H4 (cell line): ENCODE measurements at places on chromosomes 4 and X. TPM values are rescaled to one million over a fixed set of nuclear protein-coding genes. Genes with fewer than 3 reads are reported as not detected.

The OCIAD1 gene
- 212 and 281 TPM in 2 replicates for total RNA-seq

The YTHDC1 gene
- 19.7 and 31.8 TPM in 2 replicates for total RNA-seq

The MAN2B2 gene
- total RNA-seq: 11.1 and 11.9 TPM in 2 replicates

The AVPR2 gene
- 0.14 and 0.33 TPM in 2 replicates for total RNA-seq

The SLC26A1 gene
- total RNA-seq: 0.10 TPM in 1 of 2 replicates, not detected in the other

GRCh38 chr4:34181311-34181841 is 2062.9 kb downstream of the ARAP2 start:
- DNase-seq: peak; percentile 90

- DNase-seq: no peak
Measured at GRCh38 chrX:47960406-47960805, 43.4 kb downstream of the ZNF182 start.

GRCh38 chrX:8847360-8847759 is 46.2 kb upstream of the FAM9A start:
- no peak for DNase-seq

GRCh38 chr4:99811850-99812249 is 4.8 kb upstream of the DAPP1 start:
- no peak for DNase-seq

DNA sequence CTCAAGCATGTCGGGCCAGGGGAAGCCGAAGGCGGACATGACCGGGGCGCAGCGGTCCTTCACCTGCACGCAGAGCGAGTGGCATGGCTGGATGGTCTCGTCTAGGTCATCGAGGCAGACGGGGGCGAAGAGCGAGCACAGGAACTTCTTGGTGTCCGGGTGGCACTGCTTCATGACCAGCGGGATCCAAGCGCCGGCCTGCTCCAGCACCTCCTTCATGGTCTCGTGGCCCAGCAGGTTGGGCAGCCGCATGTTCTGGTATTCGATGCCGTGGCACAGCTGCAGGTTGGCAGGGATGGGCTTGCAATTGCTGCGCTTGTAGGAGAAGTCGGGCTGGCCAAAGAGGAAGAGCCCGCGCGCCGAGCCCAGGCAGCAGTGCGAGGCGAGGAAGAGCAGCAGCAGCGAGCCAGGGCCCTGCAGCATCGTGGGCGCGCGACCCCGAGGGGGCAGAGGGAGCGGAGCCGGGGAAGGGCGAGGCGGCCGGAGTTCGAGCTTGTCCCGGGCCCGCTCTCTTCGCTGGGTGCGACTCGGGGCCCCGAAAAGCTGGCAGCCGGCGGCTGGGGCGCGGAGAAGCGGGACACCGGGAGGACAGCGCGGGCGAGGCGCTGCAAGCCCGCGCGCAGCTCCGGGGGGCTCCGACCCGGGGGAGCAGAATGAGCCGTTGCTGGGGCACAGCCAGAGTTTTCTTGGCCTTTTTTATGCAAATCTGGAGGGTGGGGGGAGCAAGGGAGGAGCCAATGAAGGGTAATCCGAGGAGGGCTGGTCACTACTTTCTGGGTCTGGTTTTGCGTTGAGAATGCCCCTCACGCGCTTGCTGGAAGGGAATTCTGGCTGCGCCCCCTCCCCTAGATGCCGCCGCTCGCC is at the start of gene SFRP2:
SFRP2 (minus strand) TSS at position 671 of the 864 bp plus-strand sequence; CDS start at position 423, 248 bp downstream.
- no peak for DNase-seq

GRCh38 chrX:132740316-132741123 is 217.9 kb downstream of the HS6ST2 start:
- no peak for DNase-seq

GRCh38 chr4:121749225-121749624 is 15.7 kb downstream of the SMIM43 start:
- DNase-seq: no peak

- DNase-seq: no peak
Measured at GRCh38 chr4:124386648-124387047, 325.9 kb downstream of the ANKRD50 start.

DNA sequence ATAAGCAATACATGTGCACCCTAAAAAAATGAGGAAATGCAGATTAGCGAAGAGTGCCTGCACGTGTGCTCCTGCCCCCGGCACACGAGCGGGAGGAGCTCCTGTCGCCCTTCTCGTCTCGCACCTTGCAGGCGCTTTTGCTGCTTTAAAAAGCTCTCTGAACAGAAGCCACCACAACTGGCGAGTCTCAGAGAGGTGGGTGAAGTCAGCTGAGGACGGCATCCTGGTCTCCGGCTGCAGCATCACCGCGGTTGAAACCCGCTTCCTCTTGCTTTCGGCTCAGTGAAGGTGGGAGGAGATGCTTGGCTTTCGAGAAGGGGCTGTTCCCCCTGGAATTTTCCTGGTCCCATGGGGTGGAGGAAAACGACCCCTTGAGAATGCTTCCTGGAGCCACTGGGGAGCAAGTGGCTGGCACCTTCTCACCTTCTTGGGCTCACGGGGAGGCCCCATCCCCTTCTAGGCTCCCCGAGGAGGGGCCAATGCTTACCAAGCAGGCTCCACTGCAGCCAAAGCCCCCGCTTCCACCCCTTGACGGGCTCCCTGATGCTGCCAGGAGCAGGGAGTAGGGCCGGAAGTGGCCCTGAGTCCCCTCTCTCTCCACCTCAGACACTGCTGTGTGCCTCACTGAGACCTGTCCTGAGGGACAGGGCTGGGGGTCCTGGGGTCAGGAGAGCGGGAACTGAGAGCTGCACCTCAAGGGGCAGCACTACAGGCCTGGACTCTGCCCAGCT is 29.2 kb upstream of the MXD4 start:
- no peak for DNase-seq

- DNase-seq: no peak
Measured at GRCh38 chrX:28854637-28855036, 267.4 kb downstream of the IL1RAPL1 start.

GRCh38 chr4:101288365-101289145 is 58.8 kb downstream of the PPP3CA start:
- DNase-seq: no peak

DNA sequence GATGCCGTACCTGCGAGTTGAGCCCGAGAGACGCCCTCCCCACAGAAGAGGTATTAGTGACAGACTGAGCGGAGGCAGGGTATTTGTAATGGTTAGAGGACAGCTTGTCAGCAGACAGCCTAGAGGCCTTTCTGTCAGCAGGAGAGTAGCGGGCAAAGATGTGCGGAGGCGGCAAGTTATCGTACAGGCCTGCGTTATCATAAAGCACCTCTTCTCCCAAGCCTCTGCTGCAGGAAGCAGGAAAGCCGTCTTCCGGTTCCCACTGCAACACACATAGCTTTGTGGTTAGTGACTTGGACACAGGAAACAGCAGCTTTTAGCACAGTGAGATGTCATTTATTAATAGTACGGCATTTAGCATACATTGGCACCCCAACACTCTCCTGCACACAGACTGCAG is 158.3 kb downstream of the AFAP1 start:
- no peak for DNase-seq

GRCh38 chr4:176799653-176800052 is 6.9 kb upstream of the VEGFC start:
- no peak for DNase-seq
